Chondrocyte (in vitro differentiated cells): ENCODE measurements at places on chromosomes 16 and 17. TPM values are rescaled to one million over a fixed set of nuclear protein-coding genes. Genes with fewer than 3 reads are reported as not detected.
A peak's percentile ranks its signal among the peaks of the same experiment; 100 is the strongest.

WFIKKN1 gene
- total RNA-seq, result 0.36 to 0.56 TPM (median 0.47 TPM) in 3 replicates

OTOA gene
- 0.10 TPM in 1 of 3 replicates, not detected in the others for total RNA-seq

TUBG1 gene
- total RNA-seq, result 41.1 to 70.4 TPM (median 41.6 TPM) in 3 replicates

ZNF75A gene
- 20.9 to 22.0 TPM (median 21.6 TPM) in 3 replicates for total RNA-seq

NPIPB13 gene
- total RNA-seq, result 5.6 to 9.9 TPM (median 9.8 TPM) in 3 replicates

NRN1L gene
- 0.57 TPM in 1 of 3 replicates, not detected in the others for total RNA-seq

SNX20 gene
- total RNA-seq, result not detected in 3 replicates

MGAT5B gene
- total RNA-seq, result 0.20 to 0.33 TPM (median 0.31 TPM) in 3 replicates

MPHOSPH6 gene
- 13.5 to 23.8 TPM (median 14.6 TPM) in 3 replicates for total RNA-seq

CFAP97D1 gene
- total RNA-seq, result not detected in 3 replicates

- H3K27me3 ChIP-seq, result no peaks in the 10 kb centered on the region
- H3K4me1 ChIP-seq, result peaks cover 12% of the 10 kb centered on the region
- H3K27ac ChIP-seq, result no peak overlapping the region
- H3K4me3 ChIP-seq, result no peak overlapping the region
- DNase-seq, result no peak
These were observed 18.4 kb downstream of the PRSS54 start for GRCh38 chr16:58276346-58276951.

- peak overlapping the region; percentile 87 for H3K4me3 ChIP-seq
- H3K27ac ChIP-seq, result no peak overlapping the region
- DNase-seq, result no peak
These were observed 309 bp downstream of the DNAH2 start for GRCh38 chr17:7717756-7718350.

DNA sequence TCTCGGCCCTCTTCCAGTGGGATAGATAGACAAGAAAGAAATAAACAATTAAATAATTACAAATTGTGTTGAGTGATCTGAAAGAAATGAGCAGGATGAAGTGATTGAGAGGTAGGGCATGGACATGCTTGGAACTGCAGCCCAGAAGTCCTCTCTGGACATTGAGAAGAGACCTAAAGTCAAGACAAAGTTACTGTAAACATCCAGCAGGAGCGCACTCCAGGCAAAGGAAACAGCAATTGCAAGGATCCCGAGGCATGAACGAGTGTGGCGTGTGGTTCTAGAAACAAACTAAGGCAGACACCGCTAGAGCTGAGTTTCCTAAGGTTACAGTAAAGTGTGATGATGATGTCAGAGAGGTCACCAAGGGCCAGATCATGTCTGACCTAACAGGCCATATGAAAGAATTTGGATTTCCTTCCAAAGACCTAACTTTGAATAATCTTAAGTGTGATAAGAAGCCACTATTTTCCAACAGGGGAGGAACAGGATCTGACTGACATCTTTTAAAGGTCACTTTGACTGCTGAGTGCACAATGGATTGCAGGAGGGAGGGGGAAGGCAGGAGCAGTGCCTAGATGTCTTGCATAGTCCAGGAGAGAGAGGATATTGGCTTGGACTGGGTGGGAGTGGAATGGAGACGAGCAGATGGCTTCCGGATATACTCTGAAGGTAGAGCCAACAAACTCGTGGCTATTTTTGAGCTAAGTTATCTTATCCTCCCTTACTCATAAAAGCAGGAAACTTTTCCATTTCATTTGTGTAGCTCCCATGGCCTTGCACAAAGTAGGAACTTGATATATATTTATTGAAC is 19.0 kb downstream of the ABCC12 start:
- no peak for DNase-seq
- no peak overlapping the region for H3K27ac ChIP-seq
- H3K27me3 ChIP-seq, result no peaks in the 10 kb centered on the region
- no peaks in the 10 kb centered on the region for H3K36me3 ChIP-seq
- peaks cover 9% of the 10 kb centered on the region for H3K4me1 ChIP-seq

DNA sequence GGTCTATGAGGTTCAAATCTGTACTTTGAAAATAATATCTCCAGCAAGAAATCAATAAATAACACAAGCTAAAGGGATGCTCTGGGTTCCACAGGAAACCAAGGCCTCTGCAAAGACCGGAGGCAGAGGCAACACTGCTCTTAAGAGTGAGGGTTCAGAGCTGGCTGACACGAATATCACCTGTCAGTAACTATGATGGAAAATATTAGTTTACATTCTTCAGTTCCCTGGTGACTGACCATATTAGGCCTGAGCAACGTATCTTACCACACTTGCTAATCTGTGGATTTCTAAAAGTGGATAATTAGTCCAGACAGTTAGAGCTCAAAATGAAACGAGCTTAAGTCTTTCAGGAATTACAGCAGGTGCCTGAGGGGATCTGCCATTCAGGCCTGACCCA is 459.3 kb downstream of the HS3ST3B1 start:
- H3K4me3 ChIP-seq, result no peak overlapping the region
- no peaks in the 10 kb centered on the region for H3K36me3 ChIP-seq
- no peaks in the 10 kb centered on the region for H3K27me3 ChIP-seq
- DNase-seq, result no peak
- H3K27ac ChIP-seq, result peak overlapping the region; percentile 38

GRCh38 chr16:84765616-84766580 is 53.9 kb upstream of the CRISPLD2 start:
- H3K36me3 ChIP-seq, result peaks cover 41% of the 10 kb centered on the region
- no peak for DNase-seq
- H3K4me1 ChIP-seq, result peaks cover 9% of the 10 kb centered on the region
- H3K4me3 ChIP-seq, result no peak overlapping the region

- no peak overlapping the region for H3K27ac ChIP-seq
- H3K27me3 ChIP-seq, result no peaks in the 10 kb centered on the region
- H3K4me1 ChIP-seq, result peaks cover 4% of the 10 kb centered on the region
- peak; percentile 24 for DNase-seq
- peaks cover 14% of the 10 kb centered on the region for H3K36me3 ChIP-seq
These were observed 157.1 kb downstream of the KATNIP start for GRCh38 chr16:27706866-27707685.

- H3K27me3 ChIP-seq, result no peaks in the 10 kb centered on the region
- H3K36me3 ChIP-seq, result peaks cover 13% of the 10 kb centered on the region
- DNase-seq, result no peak
- no peak overlapping the region for H3K27ac ChIP-seq
- peaks cover 21% of the 10 kb centered on the region for H3K4me1 ChIP-seq
- H3K4me3 ChIP-seq, result no peak overlapping the region
These were observed 35.9 kb downstream of the TMEM11 start for GRCh38 chr17:21177854-21178600.

GRCh38 chr16:85553436-85554113 is 59.5 kb upstream of the GSE1 start:
- peak overlapping the region; percentile 88 for H3K4me3 ChIP-seq
- DNase-seq, result no peak
- H3K4me1 ChIP-seq, result peaks cover 39% of the 10 kb centered on the region

GRCh38 chr17:31294231-31294630 is 2.8 kb downstream of the OMG start:
- peaks cover 1% of the 10 kb centered on the region for H3K36me3 ChIP-seq
- no peak for DNase-seq
- H3K27ac ChIP-seq, result no peak overlapping the region
- H3K27me3 ChIP-seq, result no peaks in the 10 kb centered on the region
- no peak overlapping the region for H3K4me3 ChIP-seq

GRCh38 chr17:61440697-61441096 is 11.5 kb upstream of the TBX4 start:
- H3K4me3 ChIP-seq, result no peak overlapping the region
- peaks cover 20% of the 10 kb centered on the region for H3K27me3 ChIP-seq
- DNase-seq, result no peak
- H3K27ac ChIP-seq, result peak overlapping the region; percentile 57
- H3K36me3 ChIP-seq, result peaks cover 13% of the 10 kb centered on the region
- no peaks in the 10 kb centered on the region for H3K4me1 ChIP-seq

DNA sequence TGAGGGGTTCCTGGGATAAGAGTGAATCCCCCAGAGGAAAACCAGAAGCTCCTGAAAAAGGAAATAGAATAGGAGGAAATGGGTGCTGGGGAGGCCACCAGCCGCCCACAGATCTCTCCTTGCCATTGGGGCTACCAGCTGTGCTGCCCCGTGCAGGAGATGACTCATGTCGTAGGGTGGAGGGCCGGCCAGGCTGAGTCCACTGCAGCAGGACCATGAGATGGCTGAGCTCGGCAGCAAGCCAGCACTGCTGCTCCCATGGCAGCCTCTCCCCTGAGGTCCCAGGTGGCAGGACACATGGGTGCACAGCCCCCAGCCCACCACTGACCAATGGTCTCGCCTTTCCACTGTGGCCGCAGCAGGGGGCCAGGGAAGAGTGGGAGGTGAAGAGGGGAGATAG is 95.5 kb downstream of the GNAO1 start:
- DNase-seq, result no peak
- no peaks in the 10 kb centered on the region for H3K4me1 ChIP-seq
- H3K27ac ChIP-seq, result no peak overlapping the region
- no peaks in the 10 kb centered on the region for H3K36me3 ChIP-seq

DNA sequence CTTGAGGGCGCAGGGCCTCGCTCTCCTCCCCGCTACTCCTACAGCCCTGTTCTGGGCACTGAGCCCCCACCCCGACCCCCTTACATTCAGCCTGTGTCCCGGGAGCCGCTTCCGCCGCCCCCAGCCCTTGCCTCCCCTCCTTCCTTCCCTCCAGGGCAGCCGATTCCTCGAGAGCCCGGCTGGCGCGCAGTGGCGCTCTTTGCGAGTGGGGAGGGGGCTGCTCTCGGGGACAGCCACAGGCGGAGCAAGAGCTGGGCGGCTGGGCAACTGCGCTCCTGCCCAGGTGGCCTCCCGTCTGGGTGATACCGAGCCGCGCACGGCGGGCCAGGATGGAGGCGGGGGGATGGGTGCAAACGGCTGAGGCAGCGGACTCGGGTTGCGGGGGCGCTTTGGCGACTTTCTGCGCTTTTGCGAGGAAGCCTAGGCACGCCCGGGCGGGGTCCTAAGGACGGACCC is 1.2 kb downstream of the MMP15 start:
- peaks cover 23% of the 10 kb centered on the region for H3K4me1 ChIP-seq
- peaks cover 4% of the 10 kb centered on the region for H3K27me3 ChIP-seq
- H3K27ac ChIP-seq, result no peak overlapping the region
- DNase-seq, result peak; percentile 95

DNA sequence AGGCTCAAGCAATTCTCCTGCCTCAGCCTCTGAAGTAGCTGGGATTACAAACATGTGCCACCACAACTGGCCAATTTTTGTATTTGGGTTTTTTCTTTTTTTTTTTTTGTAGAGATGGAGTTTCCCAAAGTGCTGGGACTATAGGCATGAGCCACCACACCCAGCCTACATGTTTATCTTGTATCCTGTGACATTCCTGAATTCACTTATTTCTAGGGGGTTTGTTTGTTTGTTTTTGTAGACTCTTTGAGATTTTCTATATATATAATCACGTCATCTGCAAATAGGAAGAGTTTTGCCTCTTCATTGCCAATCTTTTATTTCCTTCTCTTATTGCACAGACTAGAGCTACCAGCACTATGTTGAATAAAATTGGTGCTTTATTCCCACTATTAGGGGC is 29.1 kb downstream of the PRAC1 start:
- peaks cover 44% of the 10 kb centered on the region for H3K27me3 ChIP-seq
- DNase-seq, result no peak
- H3K4me1 ChIP-seq, result no peaks in the 10 kb centered on the region

DNA sequence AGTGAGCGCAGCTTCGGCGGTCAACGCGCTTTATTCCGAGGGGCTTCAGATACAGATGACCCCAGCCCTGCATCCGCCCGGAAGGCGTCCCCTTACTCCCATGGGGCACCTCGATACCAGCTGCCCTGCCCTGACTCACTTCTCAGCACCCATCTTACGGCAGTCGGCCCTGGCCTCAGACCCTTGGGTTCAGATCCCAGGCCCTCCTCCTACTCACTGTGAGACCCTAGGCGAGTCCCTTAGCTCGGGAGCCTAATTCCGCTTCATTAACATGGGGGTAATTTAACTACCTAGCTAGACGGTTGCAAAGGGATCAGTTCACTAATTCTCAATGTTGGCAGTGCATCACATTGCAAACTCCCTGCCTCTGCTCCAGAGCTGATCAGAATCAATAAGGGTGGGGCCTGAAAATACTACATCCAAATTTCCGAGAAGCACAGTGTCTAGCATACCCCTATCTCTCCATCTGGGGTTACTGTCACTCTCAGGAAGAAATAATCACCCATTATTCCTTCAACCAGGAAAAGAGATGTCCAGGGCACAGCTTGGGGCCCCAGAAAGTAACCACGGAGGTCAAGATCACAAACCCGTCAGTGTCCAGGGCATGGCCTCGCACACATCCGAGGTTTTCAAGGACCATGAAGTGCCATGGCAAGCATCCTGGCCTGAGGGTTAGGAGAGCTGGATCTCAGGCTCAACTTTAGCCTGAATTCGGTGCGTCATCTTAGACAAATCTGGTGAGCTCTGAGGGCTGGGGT is 415 bp upstream of the FLOT2 start:
- no peak for DNase-seq
- H3K27me3 ChIP-seq, result no peaks in the 10 kb centered on the region
- H3K4me3 ChIP-seq, result peak overlapping the region; percentile 85
- H3K27ac ChIP-seq, result peak overlapping the region; percentile 63
- H3K36me3 ChIP-seq, result no peaks in the 10 kb centered on the region
- H3K4me1 ChIP-seq, result peaks cover 40% of the 10 kb centered on the region

- H3K27me3 ChIP-seq, result no peaks in the 10 kb centered on the region
- H3K36me3 ChIP-seq, result no peaks in the 10 kb centered on the region
- peaks cover 6% of the 10 kb centered on the region for H3K4me1 ChIP-seq
- no peak for DNase-seq
These were observed 11.6 kb upstream of the RAI1 start for GRCh38 chr17:17669580-17670235.

- H3K27me3 ChIP-seq, result peaks cover 72% of the 10 kb centered on the region
- peak overlapping the region; percentile 31 for H3K4me3 ChIP-seq
- H3K36me3 ChIP-seq, result peaks cover 1% of the 10 kb centered on the region
- no peak overlapping the region for H3K27ac ChIP-seq
- DNase-seq, result peak; percentile 87
These were observed 704 bp downstream of the ASIC2 start for GRCh38 chr17:33292201-33292980.

GRCh38 chr17:72501404-72502370 is 380.9 kb downstream of the SOX9 start:
- H3K27me3 ChIP-seq, result no peaks in the 10 kb centered on the region
- peaks cover 28% of the 10 kb centered on the region for H3K4me1 ChIP-seq
- peaks cover 3% of the 10 kb centered on the region for H3K36me3 ChIP-seq
- H3K27ac ChIP-seq, result no peak overlapping the region
- DNase-seq, result no peak

DNA sequence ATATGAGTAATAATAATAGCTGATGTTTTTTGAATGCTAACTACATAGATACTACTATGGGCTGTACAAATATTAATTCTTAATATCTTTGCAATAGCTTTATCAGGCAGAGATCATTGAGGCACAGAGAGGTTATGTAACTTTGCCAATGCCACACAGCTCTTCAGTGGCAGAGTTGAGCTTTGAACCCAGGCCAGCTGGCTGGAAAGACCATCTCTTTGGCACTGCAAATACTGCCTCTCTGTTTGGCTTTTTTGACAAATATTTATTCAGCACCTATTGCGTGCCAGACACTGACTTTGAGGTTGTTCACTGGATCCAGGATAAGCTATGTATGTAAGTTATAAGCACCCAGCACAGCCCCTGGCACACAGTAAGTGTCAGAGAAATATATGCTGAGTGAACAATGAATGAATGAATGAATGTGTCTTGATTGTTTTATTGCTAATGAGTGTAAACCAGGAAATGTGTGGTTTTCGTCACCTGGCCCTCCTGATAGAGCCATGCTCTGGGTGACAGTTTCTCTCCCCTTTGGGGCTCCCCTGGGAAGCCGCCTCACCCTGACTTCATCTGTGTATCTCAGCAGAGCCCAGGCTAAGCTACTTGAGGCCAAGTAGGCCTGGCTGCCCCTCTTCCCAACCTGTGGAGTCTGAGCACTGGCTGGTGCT is 2.5 kb downstream of the AQP8 start:
- no peak overlapping the region for H3K4me3 ChIP-seq
- peaks cover 17% of the 10 kb centered on the region for H3K27me3 ChIP-seq
- H3K27ac ChIP-seq, result no peak overlapping the region

- DNase-seq, result no peak
- no peak overlapping the region for H3K4me3 ChIP-seq
- H3K4me1 ChIP-seq, result peaks cover 13% of the 10 kb centered on the region
- peak overlapping the region; percentile 22 for H3K27ac ChIP-seq
- no peaks in the 10 kb centered on the region for H3K27me3 ChIP-seq
- peaks cover 39% of the 10 kb centered on the region for H3K36me3 ChIP-seq
These were observed 6.2 kb downstream of the BECN1 start for GRCh38 chr17:42817866-42818265.
